ENCODE measurements at places on chromosomes 5 and 9.

- no peak for DNase-seq
Observed at GRCh38 chr9:88551546-88552137, 16.7 kb downstream of the NXNL2 start.

DNA sequence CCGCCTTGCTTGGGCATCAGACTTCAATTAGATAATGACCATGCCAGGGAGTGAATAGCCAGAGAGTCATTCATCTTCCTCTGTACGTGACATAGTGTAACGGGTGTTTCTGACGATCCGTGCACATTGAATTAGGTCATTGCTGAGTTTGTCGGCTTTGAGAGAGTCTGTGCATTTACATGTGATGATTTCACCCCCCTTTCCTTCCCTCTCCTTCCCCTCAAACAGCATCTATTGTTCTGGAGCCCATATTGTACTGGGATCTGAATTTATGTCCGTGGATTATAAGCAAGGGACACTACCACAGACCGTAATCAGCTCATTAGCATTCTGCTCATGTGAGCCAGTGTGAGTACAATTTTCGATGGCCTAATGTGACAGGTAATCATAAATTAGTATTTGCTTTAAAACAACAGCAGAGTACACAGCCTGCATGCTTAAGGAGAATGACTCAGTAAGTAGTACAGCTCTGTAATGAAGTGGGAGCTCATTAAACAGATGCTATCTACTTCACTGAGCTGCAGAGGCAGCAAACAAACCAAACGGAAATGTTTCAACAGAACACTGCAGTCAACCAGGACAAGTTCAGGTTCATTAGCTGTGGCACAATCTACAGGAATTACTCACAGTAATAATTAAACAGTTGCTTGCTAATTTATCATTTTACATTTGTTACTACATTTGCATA lies 302.1 kb downstream of the CSNK1G3 start:
- peak; percentile 88 for DNase-seq

GRCh38 chr9:77935974-77936373 lies 95.6 kb downstream of the GNAQ start:
- DNase-seq, result no peak

GRCh38 chr9:35974800-35975199 lies 16.8 kb upstream of the OR2S2 start:
- DNase-seq, result no peak

GRCh38 chr9:30482499-30482898 lies 1901.9 kb upstream of the ACO1 start:
- no peak for DNase-seq

Data from NCI-H2029 (cell line).